Occipital lobe (tissue), 3 donors: ENCODE measurements at places on chromosomes 7 and 10.

DNA sequence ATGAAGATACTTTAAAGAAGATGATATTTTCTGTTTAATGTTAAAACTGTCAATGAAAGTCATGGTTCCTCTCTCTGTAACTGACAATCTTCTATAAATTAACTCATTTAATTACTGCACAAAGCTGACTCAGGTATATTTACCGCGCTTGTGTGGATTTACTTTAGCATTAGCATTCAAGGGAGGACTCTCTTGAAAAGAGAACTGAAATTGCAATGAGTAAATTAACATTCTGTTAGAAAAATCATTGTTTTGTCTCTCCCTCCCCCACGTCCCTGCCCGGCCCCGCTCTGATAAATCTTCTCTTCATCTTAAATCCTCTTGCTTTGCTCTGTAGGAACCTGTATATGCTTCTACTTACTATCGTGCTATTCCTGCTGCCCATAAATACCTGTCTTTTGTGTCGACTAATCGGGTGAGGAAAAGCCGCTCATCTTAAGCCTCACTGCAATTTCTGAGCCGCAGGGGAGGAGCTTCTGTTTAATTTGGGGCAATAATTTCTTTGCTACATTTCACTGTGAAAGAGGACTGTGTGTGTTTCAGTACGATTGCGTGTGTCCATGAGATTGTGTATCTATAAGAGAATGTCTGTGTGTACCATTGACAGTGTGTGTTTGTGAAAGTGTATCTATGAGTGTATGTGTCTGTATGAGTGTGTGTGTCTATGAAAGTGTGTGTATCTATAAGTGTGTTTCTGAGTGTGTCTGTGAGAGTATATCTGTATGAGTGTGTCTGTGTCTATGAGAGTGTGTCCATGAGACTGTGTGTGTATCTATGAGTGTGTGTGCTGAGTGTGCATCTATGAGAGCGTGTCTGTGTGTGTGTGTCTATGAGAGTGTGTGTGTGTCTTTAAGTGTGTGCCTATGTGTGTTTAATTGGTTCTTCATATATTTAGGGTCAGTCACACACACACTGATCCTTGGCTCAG lies 46.5 kb upstream of the LYZL2 start:
- no peak for DNase-seq

DNA sequence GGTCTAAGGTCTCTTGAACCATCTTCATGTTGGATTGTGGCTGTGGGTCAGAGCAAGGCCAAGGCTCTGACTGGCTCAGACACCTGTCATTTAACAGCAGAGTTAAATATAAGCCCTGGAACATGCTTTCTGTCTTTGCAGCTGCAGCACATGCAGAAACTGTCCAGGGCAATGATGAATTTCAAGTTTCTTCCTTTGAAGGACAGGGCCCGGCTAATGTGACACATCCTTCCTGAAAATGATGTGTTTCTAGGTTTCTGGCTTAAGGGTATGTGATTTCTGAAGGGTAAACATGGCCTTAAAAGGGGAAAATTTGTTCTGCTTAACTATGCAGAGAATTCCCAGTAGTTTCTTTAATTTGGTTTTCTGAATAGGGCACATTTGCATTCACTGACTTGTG lies 34.0 kb upstream of the SLC35B4 start:
- DNase-seq, result no peak

- no peak for DNase-seq
Measured at GRCh38 chr7:150450491-150451001, at the start of gene GIMAP8. Gene GIMAP8, plus strand, starts transcription at chr7:150450630. Its CDS starts 16,069 bp downstream, at chr7:150466699.

GRCh38 chr10:69290993-69291392 lies 12.7 kb downstream of the HK1 start:
- DNase-seq, result no peak

DNA sequence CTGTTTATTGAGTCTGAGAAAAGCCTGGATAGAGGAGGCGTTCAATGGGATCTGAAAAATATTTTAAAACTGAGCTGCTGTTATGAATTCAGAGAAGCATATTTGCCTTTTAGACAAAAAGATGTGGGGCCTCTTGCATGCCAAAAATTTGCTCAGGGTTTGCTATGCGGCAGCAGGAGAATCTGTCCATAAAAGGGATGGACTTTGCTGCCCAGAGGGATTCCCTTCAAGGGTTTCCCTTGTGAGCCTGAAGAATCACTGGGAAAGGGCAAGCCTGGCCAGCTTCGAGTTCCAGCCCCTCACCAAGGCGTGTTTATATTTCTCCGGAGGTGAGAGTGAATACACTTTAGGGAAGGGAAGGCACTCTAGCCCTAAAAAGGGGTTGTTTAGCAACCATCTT lies 55.5 kb upstream of the CALD1 start:
- no peak for DNase-seq

DNA sequence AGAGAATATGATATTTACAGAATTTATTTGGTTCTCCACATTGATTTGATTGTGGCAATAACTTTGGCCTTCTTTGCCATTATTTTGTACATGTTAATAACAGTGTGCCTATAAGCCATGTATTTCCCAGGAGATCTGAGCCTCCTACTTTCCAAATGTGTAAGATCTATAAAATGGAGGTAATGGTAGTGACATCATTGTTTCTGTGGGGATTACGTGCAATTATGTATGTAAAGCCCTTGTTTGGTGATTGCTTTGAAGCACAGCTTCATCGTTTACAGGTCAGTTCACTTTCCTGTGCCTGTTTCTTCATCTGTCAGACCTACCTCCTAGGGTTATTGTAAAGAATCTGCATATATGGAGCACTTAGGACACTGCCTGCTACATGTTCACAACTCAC lies 17.3 kb downstream of the YAE1 start:
- no peak for DNase-seq

DNA sequence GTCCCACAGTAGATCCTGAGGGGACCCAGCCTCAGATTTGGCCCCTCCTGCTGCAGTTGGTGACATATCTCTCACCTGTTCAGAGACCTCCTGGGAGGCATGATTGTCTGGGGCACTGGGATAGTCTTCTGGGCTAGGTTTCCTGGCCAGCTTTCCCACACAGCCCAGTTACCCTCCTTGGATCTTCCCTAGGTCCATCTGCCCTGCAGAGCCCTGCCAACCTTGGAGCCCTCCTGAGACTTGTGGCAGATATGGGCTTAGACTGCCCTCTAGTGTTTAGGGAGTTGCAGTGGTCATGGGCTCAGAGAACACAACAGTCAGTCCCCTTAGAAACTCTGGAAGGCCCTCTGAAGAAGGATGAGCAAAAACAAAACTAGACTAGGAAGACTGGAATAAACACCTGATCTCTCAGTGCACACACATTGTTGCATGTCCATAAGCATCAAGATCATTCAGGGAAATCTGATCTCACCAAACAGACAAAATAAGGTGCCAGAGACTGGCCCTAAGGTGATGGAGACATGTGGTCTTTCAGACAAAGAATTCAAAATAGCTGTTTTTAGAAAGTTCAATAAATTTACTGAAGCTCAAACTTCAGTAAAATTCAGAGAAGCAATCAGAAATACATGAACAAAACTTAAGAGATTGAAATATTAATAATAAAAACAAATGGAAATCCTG lies 324.6 kb downstream of the ATRNL1 start:
- no peak for DNase-seq

GRCh38 chr7:112395411-112395810 lies 54.8 kb upstream of the IFRD1 start:
- no peak for DNase-seq

DNA sequence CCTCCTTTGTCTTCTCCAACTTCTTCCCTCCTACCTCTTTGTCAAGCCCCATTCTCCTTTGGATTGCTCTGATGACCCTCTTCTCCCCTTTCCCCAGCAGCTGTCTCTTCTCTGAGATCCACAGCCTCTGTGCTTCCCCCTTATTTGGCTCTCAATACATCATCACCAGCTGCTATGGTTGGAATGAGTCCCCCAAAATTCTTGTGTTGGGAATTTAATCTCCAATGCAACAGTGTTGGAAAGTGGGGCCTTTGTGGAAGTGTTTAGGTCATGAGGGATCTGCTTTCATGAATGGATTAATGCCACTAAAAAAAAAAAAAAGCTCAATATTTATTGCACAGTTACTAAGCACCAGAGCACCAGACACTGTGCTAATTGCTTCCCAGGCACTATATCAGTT lies 39.2 kb upstream of the FRMD4A start:
- no peak for DNase-seq

- DNase-seq, result no peak
Measured at GRCh38 chr7:129655811-129656210, 44.3 kb downstream of the NRF1 start.

DNA sequence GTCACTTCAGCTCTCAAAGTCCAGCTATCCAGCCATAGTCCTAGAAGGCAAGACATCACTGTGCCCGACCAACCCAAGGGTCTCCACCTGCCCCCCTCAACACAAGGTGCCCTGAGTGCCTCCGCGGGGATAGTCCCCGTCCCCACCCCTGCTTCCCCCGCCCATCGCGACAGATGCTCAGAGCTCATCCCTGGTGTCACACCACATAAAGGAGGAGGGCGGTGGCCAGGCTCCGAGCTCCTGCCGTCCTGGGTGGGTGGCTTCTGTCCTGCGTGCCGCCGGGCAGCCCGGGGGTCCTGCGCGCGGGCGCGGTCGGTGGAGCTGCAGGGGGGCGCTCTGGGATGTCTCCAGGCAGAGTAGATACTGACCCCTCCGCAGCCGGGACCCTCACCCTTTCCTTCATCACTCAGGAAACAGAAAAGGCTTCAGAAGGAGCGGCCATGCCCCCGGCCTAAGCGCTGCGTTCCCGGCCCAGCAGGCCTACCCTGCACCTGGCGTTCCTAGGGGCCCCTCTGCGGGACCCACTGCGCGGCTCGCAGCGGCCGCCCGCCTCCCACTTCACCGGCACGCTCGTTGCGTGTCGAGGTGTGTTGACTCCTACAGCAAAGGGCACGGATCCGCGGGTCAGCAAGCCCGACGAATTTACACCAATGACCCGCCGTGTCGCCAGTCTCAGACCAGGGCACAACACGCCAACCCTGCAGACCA lies 53.4 kb downstream of the ALOX5 start:
- no peak for DNase-seq

GRCh38 chr7:80725181-80725611 lies 86.8 kb downstream of the CD36 start:
- no peak for DNase-seq

DNA sequence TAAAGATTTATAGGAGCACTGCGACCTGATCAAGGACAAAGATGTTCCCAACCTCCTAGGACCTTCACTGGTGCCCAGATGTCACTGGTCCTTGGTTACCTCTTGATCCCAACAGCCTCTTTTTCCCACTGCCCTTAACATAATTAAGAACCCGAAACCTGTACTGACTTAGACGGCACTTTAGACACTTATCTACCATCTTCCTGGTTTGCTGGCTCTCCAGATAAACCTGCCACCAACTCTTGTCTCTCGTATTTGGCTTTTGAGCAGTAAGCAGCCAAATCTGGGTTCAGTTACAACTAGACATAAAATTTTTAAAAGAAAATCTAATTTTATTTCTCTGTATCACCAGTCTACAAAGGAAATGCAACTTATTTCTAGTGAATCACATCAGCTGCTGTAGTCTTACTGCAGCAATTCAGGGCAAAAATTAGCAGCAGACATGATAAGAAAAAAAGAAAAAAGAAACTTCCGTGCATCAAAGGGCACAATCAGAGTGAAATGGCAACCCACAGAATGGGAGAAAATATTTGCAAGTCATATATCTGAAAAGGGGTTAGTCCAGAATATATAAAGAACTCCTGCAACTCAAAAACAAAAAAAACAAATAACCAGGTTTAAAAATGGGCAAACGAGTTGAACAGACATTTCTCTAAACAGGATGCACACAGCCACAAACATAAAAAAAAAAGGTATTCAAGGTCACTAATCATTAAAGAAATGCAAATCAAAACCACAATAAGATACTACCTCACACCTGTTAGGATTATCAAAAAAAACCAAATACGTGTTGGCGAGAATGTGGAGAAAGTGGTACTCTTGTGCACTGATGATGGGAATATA lies 9.4 kb downstream of the ASB13 start:
- DNase-seq, result no peak

DNA sequence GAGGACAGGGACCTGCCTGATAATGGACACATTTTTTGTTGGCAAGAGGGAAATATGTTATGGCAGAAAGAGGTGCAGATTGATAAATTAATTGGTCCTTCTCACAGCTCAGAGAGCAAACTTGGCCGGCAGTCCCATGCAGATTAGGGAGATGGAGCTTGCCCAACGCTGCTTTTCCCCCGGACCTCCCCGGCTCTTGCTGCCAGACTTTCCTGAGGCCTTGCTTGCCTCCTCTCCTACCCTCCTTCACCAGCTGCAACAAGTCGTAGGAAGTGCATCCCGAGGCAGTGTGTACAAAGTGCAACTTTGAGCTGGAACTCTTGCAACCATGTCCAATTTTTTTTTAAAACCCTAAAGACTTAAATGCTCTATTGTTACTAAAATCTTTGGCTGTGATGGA lies 215.5 kb downstream of the LRMDA start:
- no peak for DNase-seq

GRCh38 chr7:105896407-105896911 lies 20.1 kb upstream of the ATXN7L1 start:
- no peak for DNase-seq

GRCh38 chr10:3865565-3865964 lies 80.6 kb upstream of the KLF6 start:
- no peak for DNase-seq

DNA sequence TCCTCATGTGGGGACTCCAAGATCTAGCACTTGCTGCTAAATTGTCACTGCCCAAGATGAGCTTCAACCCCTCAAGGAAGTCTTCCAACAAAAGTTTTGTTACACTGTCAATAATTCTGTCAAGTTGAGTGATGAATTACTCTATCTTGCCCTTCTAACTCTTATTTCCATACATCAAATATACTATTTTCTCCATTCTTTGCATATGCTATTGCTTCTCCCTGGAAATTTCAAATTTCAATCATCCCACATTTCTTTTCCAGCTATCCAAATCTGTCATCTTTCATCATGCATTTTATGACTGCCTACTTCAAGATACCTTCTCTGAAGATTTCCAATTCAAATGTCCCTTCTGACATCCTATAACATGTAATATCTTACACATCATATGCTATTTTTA lies 175.2 kb upstream of the KCND2 start:
- DNase-seq, result no peak

DNA sequence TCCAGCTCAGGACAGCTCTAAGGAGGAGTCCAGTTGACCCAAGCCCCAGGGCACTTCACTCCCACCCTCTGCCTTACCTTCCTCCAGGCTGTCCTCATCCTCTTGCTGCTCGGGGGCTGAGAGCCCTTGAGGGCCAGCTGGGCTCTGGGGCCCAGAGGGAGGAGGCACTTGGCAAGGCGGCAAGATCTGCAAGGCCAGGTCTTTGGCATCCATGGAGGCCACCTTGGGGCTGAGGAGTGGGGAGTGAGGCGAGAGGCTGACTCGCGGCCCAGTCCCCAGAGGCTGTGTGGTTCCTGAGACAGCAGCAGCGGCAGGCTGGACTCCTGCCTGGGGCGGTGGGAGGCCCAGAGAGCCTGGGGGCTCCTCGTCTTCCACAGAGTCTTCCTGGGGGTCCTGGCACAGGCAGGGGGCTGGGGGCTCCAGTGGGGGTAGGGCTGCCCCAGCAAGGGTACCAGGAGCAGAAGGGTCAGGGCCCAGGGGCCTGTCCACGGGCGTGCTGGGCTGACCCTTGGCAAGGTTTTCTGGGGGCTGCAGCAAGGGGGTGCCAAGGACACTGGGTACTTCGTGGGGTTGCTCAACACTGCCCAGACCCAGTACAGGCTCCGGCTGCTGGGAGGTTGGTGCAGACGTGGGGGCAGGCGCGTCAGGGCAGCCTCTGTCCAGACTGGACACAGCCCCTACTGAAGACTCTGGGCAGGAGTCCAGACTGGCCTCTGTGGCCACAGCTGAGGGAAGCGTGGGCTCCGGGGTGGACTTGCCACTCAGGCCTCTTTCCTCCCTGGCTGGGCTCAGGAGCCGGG lies 6.5 kb downstream of the NACAD start:
- DNase-seq, result no peak
